ENCODE measurements at places on chromosomes 2 and 18.
A peak's percentile ranks its signal among the peaks of the same experiment; 100 is the strongest.

DNA sequence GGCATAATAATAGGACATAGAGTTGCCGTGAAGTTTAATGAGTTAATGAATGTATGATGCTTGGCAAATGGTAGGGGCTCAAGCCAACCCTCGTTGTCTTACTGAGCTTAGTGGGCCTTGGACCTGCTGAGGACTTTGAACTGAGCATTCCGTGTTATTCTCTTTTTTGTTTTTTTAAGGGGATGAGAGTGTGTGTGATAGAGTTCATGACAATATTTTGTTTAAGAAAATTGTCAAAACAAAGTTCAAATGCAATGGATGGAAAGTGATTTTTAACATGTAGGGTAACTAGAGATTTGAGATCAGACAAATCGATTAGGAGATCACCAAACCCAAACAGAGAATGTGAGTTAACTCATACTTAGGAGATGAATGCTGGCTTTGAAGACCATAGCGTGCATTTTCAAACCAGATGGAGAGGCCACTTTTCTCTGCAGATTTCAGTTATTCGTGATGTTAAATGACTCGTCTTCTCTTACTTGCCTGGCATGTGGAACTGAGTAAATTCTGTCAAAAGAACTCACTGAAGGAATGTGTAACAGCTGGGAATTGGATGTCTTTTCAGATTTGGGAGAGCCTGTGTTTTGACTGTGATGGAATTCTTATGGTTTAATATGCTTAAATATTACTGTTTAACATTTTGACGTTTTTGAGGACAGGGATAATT is 88.7 kb downstream of the NEDD4L start:
- H3K27me3 ChIP-seq, result no peaks in the 10 kb centered on the region
- H3K27ac ChIP-seq, result no peak overlapping the region
- H3K4me3 ChIP-seq, result no peak overlapping the region
- H3K4me1 ChIP-seq, result peaks cover 17% of the 10 kb centered on the region

- DNase-seq, result no peak
- H3K36me3 ChIP-seq, result no peaks in the 10 kb centered on the region
- peak overlapping the region; percentile 2 for H3K4me3 ChIP-seq
- H3K4me1 ChIP-seq, result peaks cover 18% of the 10 kb centered on the region
- H3K27me3 ChIP-seq, result no peaks in the 10 kb centered on the region
These were observed 14.6 kb downstream of the TMSB10 start for GRCh38 chr2:84919885-84920580.

- DNase-seq, result no peak
- peak overlapping the region; percentile 45 for H3K27ac ChIP-seq
- peak overlapping the region; percentile 84 for H3K4me3 ChIP-seq
- peaks cover 14% of the 10 kb centered on the region for H3K4me1 ChIP-seq
- peaks cover 20% of the 10 kb centered on the region for H3K27me3 ChIP-seq
- H3K36me3 ChIP-seq, result no peaks in the 10 kb centered on the region
These were observed 616 bp downstream of the EML6 start for GRCh38 chr2:54723996-54724559.

DNA sequence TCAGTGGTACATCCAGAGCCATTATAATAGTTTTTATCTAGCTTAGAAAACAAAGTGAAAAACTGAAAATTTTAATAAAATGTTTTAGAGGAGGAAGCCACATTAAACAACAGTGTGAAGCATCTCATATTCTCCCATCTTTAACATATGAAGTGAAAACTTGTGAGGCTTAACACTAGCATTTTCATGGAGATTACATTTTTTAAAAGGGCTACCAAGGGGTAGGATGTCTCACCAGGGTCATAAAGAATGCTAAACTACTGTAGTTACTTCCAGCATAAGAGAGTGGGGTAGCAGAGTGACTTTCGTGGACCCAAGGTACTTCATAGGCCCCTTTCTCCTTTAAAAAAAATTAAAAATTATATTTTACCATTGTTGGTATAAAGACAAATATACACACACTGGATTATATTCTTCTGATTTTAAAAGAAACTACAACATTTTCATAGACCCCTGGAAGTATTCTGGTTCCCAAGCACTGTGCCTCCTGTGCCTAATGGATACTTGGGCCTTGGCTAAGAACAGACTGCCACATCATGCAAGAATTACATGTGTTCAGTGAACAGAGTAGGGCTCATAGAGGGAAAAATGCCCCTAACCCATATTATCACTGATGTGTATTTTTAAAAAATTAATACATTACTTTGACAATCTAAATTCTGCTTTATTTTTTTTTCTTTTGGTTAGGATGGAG is 148.4 kb downstream of the SLC39A10 start:
- no peak overlapping the region for H3K4me3 ChIP-seq
- no peak overlapping the region for H3K27ac ChIP-seq
- H3K36me3 ChIP-seq, result no peaks in the 10 kb centered on the region
- no peaks in the 10 kb centered on the region for H3K27me3 ChIP-seq

GRCh38 chr2:58557176-58557575 is 316.1 kb upstream of the FANCL start:
- H3K4me3 ChIP-seq, result no peak overlapping the region
- H3K27me3 ChIP-seq, result no peaks in the 10 kb centered on the region
- no peaks in the 10 kb centered on the region for H3K36me3 ChIP-seq
- no peak overlapping the region for H3K27ac ChIP-seq
- no peak for DNase-seq
- no peaks in the 10 kb centered on the region for H3K4me1 ChIP-seq

DNA sequence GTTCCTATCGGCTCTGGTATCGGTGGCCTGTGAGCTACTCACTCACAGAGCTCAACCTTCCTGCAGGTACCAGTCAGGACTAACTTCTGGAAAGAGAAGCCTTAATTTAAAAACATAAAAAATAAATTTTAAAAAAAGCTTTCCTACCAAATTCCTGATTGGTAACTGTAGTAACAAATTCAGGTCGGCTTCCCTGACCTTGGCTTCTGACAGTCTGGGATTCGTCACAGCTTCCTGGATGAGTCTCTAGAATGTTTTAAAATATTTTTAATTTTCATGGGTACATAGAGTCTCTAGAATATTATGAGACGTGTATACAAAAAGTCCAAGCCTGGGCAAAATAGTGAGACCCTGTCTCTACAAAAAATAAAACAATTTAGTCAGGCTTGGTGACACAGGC is 45.0 kb upstream of the MTCL1 start:
- no peaks in the 10 kb centered on the region for H3K36me3 ChIP-seq
- no peak for DNase-seq
- no peak overlapping the region for H3K4me3 ChIP-seq
- H3K4me1 ChIP-seq, result peaks cover 4% of the 10 kb centered on the region
- H3K27me3 ChIP-seq, result peaks cover 4% of the 10 kb centered on the region

DNA sequence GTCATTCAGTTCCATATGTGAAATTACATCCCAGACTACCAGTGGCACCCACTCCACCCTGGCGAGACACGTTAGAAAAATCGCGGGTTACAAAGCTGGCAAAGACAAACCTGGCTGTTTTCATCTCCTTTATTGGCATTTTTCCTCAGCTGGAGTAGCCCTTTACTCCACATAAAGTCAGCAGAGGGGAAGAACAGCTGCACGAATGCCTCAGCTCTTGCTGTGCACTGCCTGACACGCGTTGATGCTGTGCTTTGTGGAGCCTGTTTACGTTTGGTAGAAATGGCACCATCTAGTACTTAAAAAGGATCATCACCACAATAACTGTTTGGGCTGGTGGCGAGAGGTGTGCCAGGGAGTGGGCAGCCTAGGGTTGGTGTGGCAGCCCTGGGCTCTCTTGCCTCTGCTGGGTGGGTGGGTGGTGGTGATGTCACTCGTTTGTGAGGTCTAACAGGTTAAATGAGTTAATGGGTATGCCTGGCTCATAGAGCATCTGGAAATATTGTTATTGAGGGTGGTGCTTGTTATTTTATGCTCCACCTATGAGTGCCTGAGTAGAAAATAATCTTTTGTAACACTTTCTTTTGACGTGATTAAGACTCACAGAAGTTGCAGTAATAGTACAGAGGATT is 16.4 kb downstream of the FARP2 start:
- H3K27me3 ChIP-seq, result no peaks in the 10 kb centered on the region
- H3K36me3 ChIP-seq, result no peaks in the 10 kb centered on the region
- H3K4me1 ChIP-seq, result peaks cover under 1% of the 10 kb centered on the region
- H3K27ac ChIP-seq, result no peak overlapping the region
- no peak overlapping the region for H3K4me3 ChIP-seq

- DNase-seq, result no peak
- H3K27me3 ChIP-seq, result no peaks in the 10 kb centered on the region
- H3K4me1 ChIP-seq, result no peaks in the 10 kb centered on the region
- no peak overlapping the region for H3K4me3 ChIP-seq
- H3K27ac ChIP-seq, result no peak overlapping the region
- H3K36me3 ChIP-seq, result no peaks in the 10 kb centered on the region
These were observed 110.5 kb downstream of the ACKR3 start for GRCh38 chr2:236679884-236680860.

DNA sequence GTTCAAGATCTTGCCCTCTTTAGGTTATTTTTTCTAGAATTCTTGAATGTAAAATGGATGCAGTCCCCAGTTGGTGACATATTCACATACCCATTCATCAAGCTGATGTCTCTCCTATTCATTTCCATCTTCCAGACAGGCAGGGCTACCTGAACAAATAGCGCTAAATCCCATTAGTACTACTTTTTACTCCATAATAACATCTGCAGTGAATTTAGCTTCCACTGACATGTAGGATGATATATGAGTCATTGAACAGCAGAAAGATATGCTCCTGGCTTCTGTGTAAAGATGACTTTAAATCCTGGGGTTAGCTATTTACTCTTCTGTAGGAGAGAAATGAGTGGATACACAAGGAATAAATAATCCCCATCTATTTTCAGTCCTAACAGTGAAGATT is 194.7 kb downstream of the RND3 start:
- H3K4me3 ChIP-seq, result no peak overlapping the region
- no peaks in the 10 kb centered on the region for H3K36me3 ChIP-seq

- H3K27ac ChIP-seq, result no peak overlapping the region
- H3K4me3 ChIP-seq, result no peak overlapping the region
- no peaks in the 10 kb centered on the region for H3K4me1 ChIP-seq
- no peak for DNase-seq
These were observed 354.1 kb downstream of the EIPR1 start for GRCh38 chr2:3023531-3023930.

DNA sequence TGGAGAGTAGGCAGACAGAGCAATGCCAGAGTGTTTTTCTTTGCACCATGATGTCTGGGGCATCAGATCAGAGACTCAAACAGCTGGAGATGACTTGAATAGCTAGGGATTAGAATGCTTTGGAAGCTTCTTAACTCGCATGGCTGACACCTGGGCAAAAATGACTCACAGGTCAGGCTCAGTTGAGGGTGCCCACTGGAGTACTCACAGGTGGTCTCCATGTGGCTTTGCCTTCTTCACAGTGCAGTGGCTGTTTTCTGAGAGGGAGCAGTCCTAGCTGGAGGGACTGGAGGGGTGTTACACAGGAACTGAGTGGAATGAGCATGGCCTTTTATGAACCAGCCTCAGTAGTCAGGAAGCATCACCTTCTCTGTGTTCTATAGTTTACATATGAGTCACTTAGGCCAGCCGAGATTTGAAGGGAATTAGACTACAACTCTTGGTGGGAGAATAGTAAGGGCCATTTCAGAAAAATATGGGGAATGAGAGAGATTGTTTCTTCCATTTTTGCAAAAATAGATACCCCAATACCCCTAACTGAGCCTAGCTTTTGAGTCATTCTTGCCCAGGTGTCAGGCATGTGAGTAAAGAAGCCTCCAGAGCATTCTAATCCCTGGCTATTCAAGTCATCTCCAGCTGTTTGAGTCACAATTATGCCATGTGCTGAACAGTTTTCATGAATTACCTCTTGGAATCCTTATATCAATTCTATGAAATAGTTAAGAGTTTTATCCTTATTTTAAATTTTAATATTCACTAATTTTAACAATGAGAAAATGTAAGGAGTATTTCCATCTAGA is 7.1 kb upstream of the PPP1R1C start:
- H3K27ac ChIP-seq, result no peak overlapping the region
- DNase-seq, result no peak
- H3K4me1 ChIP-seq, result no peaks in the 10 kb centered on the region
- H3K27me3 ChIP-seq, result no peaks in the 10 kb centered on the region

DNA sequence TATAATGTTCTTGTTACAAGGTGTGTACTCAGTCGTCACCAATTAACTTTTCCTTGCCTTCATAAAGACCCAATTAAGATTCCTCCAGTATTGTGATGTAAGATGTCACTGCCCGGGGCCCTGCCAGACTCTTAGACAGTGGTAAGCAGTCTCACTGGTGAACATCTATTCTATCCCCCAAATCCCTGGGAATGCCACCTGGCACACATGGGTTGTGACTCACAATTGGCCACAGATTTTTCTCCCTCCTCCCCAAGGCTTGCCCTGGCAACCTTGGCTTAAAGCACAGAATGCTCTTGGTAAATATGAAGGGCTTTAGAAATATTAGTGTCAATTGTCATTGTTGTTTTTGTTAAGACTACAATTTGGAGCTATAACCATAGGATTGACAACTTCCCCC is 287.9 kb downstream of the ETAA1 start:
- H3K4me3 ChIP-seq, result no peak overlapping the region
- DNase-seq, result no peak
- no peaks in the 10 kb centered on the region for H3K36me3 ChIP-seq
- H3K27me3 ChIP-seq, result no peaks in the 10 kb centered on the region

GRCh38 chr2:165539985-165540384 is 70.5 kb downstream of the CSRNP3 start:
- no peak for DNase-seq
- no peak overlapping the region for H3K27ac ChIP-seq
- H3K4me3 ChIP-seq, result no peak overlapping the region
- H3K36me3 ChIP-seq, result no peaks in the 10 kb centered on the region
- no peaks in the 10 kb centered on the region for H3K27me3 ChIP-seq

DNA sequence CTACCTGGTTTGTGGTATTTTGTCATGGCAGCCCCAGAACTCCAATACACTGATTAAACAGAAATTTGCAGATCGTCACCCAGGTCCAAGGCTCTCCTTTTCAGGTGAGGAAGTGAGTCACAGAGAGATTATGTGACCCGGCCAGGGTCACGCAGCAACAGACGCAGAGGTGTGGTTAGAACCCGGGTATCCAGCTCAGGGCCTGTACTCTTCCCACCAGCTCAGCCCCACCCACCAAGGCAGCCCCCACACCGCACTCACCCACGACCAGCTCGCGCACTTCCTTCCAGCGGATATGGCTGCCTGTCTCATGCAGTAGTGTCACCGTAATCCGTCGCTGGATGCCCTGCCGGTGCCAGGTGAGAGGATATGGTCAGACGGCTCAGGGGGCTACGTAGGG is 48.1 kb downstream of the AQP12A start:
- H3K27ac ChIP-seq, result no peak overlapping the region
- H3K36me3 ChIP-seq, result no peaks in the 10 kb centered on the region
- no peaks in the 10 kb centered on the region for H3K27me3 ChIP-seq
- no peaks in the 10 kb centered on the region for H3K4me1 ChIP-seq
